T-helper 9 cell (primary cell): ENCODE measurements at places on chromosomes 4 and X.

- DNase-seq = no peak
Observed at GRCh38 chrX:13673016-13673415, 15.9 kb upstream of the RAB9A start.

- DNase-seq = peak; percentile 4
Observed at GRCh38 chrX:103376118-103376978, at the start of gene BEX3. Gene BEX3 (plus strand): TSS chrX:103376538. CDS start chrX:103377522, 984 bp downstream.

DNA sequence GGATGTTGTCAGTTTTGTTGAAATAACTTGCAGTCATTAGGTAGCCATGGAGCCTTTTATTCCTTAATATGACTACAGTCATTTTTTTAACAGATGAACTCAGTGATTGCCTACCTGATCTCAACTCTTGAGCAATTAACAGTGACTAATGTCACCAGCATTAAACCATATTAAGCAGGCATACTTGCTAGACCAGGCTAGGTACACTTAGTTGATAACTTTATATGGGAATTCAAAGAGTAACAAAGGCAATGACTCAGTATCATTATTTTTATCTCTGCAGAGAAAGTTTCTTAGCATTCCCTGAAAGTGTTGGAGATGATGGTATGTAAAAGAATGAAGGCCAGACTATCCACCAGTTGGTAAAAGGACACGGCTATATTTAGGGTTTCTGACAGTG is at the start of gene C4orf54:
Gene C4orf54, minus strand, starts transcription at position 31 of the 400 bp plus-strand sequence. CDS start 3,180 bp downstream, outside the sequence.
- no peak for DNase-seq

- no peak for DNase-seq
Observed at GRCh38 chr4:148030193-148030873, 298.4 kb downstream of the ARHGAP10 start.

GRCh38 chr4:170386511-170386910 is 296.8 kb upstream of the AADAT start:
- no peak for DNase-seq

DNA sequence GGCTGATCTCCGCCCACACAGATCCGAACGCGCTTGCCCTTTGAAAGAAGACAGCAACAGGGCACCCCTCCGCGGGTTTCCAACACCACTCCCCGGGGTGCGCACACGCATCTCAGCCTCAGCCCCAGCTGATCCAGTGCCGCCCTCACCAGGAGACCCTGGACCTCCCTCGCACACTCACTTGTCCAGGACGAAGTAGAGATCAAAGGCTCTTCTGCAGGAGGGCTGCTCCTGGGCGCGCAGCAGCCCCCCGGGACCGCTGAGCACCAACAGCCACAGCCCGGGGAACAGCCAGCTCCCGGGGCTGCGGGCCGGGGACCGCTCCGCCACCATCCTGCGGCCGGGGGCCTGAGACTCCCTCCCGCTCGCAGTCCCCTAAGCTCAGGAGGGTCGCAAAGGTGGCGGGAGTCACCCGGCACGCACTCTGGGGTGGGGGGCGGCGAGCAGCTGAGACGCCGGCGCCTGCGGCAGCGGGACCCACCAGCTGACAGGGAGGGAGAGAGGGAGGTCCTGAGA is 743 bp downstream of the ANTXR2 start:
- peak; percentile 46 for DNase-seq

GRCh38 chr4:16139066-16139945 is 55.5 kb upstream of the PROM1 start:
- DNase-seq = no peak

GRCh38 chr4:157727163-157727562 is 445.7 kb downstream of the GASK1B start:
- no peak for DNase-seq

GRCh38 chrX:2325076-2325784 is 175.5 kb downstream of the DHRSX start:
- DNase-seq = peak; percentile 53

DNA sequence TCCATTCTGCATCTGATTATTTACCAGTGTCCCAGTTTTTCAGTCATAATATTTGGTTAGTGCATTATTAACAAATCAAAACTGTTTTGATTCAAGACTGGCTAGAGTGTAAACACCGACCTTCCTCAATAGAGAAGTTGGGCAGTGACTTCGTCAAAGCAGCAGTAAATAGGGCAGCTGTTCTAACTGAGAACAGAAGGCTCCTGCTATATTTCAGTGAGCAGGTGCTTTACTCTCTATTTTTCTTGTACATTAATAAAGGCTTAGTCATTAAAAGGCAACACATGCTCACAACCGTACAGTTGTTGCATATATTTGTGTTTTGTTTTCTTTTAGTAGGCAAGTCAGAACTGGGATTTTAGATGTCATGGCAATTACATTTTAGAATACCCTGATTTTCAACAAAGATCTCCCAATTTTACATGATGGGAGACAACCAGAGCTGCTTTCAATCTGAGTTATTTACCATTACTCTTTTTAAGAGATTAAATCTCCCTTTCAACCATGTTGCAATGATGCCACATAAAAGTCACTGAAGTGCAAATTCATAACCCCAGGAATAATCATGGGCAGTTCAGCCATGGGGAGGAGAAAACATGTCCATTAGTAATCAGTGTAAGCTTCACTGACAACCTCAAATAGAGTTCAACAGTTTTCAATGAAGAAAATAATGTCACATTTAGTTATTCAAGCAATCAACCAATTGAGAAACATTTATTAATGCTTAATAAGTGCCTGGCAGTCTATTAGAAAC is 233.3 kb downstream of the NDST4 start:
- no peak for DNase-seq

- DNase-seq = no peak
Observed at GRCh38 chr4:34046580-34046979, 2197.7 kb downstream of the ARAP2 start.

DNA sequence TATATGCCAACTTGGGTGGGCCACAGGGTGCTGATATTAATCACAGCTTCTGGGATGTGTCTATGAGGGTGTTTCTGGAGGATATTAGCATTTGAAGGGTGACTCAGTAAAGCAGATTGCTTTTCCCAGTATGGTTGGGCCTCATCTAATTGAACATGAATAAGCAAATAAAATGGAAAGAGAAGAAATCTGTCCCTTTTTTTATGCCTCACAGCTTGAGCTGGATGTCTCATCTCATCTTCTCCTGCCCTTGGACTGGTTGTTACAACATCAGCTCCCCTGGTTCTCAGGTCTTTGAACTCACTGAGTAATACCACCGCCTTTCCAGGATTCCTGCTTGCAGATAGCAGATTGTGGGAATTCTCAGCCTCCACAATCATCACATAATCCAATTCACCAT is 1149.2 kb downstream of the PCDH18 start:
- DNase-seq = no peak
